ENCODE measurements at places on chromosomes 13 and 19. TPM values are rescaled to one million over a fixed set of nuclear protein-coding genes. Genes with fewer than 3 reads are reported as not detected.
A peak's percentile ranks its signal among the peaks of the same experiment; 100 is the strongest.

IL4I1 gene
- total RNA-seq, result 0.44 TPM

TUBA3C gene
- total RNA-seq, result not detected

FFAR2 gene
- 0.22 TPM for total RNA-seq

GRCh38 chr19:7224995-7225394 is 69.2 kb downstream of the INSR start:
- H3K27ac ChIP-seq, result no peak overlapping the region
- H3K4me1 ChIP-seq, result peaks cover 3% of the 10 kb centered on the region
- DNase-seq, result no peak
- H3K4me3 ChIP-seq, result no peak overlapping the region

GRCh38 chr13:30362869-30363268 is 55.5 kb upstream of the KATNAL1 start:
- DNase-seq, result no peak
- H3K36me3 ChIP-seq, result no peaks in the 10 kb centered on the region
- no peak overlapping the region for H3K4me3 ChIP-seq
- peaks cover 6% of the 10 kb centered on the region for H3K4me1 ChIP-seq
- no peaks in the 10 kb centered on the region for H3K27me3 ChIP-seq

DNA sequence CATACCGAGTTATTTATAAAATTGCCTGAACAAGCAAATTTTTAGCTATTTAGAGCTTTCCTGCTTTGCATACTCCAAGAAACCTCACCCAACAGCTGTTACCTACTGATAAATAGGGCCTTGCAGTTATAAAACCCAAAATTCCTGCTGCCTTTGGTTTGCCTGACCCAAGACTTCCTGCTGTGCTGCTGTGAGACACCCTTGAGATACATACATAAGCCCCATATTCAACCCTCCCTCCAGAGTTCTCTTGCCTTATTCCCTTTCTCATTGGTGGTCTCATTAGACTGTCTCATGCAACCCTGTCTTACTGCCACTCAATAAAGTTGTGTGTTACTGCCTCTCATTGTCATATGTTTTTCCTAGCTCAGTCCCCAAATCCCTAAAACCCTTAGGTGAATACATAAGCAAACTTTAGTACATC is 677.6 kb downstream of the UQCRFS1 start:
- H3K27ac ChIP-seq, result no peak overlapping the region
- no peaks in the 10 kb centered on the region for H3K4me1 ChIP-seq

DNA sequence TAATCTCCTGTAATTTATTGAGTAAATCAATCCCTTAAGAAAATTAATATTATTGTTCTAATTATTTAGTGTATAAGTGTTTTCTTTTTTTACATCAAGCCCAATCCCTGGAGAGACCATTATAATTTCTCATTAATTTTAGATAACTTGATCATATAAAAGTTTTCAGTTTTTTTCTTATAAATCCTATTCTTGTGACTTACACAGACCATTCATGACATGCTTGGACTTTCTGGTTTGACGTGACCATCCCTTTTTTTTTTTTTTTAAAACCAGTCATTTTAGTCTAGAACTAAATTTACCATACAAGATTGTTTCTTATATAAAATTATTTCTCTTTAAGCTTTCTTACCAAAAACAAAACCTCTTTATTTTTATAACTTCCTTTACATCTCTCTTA is 5.4 kb upstream of the MTRF1 start:
- H3K27me3 ChIP-seq, result no peaks in the 10 kb centered on the region
- no peak overlapping the region for H3K4me3 ChIP-seq
- DNase-seq, result no peak
- no peaks in the 10 kb centered on the region for H3K36me3 ChIP-seq

DNA sequence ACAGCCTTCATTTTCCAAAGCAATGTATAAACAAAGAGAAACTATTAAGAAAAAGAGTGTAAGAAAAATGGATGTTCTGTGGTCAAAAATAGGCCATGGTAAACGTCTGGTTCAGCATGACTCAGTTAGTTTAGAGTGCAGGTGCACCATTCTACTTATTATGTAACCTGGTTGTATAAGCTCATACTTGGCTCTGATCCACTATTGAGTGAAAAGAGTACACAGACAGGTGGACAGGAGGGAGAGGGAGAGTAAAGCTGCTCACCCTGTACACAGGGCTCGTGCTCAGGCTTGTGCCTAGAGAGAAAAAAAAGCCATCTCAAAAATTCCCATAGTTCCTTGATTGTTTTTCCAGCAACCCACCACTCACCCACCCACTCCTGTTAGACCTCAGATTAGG is 85.8 kb upstream of the ZNF91 start:
- no peaks in the 10 kb centered on the region for H3K27me3 ChIP-seq
- no peak overlapping the region for H3K27ac ChIP-seq
- DNase-seq, result no peak
- H3K36me3 ChIP-seq, result no peaks in the 10 kb centered on the region

DNA sequence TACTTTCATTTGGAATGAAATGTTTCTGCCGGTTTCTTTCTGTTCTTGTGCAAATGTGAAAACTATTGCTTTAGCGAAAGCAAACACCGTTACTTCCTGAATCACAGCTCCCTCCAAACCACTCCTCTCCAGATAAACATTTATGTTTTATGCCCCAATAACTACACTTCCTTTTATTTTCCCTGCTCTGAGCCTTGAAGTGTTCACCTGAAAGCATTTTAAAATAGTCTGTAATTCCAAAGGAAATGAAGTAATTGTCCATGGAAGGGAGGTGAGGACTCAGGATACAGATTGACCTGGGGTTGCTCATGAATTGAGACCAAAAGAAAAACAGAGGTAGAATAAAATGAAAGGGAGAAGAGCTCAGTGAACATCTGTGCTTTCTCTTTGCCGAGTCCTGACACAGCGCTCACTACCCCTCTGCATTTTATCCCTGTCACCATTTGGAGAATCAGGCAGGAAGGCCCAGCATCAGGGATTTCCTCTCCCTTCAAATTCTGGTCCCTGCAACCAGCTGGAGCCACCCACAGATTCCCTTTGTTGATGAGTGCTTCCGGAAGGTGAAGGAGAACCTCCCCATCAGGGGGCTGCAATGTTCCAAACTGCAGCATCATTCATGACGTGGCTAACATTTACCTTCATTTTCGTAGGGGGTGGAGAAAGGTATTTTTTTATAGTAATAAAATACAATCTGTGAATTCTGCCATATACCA is 171.9 kb downstream of the ITGBL1 start:
- no peak for DNase-seq
- H3K4me1 ChIP-seq, result peaks cover 14% of the 10 kb centered on the region
- H3K36me3 ChIP-seq, result no peaks in the 10 kb centered on the region
- H3K27ac ChIP-seq, result peak overlapping the region; percentile 53
- H3K27me3 ChIP-seq, result no peaks in the 10 kb centered on the region
